GM23248 (cell line): ENCODE measurements at places on chromosomes 5 and 9. TPM values are rescaled to one million over a fixed set of nuclear protein-coding genes. Genes with fewer than 3 reads are reported as not detected.

DNA sequence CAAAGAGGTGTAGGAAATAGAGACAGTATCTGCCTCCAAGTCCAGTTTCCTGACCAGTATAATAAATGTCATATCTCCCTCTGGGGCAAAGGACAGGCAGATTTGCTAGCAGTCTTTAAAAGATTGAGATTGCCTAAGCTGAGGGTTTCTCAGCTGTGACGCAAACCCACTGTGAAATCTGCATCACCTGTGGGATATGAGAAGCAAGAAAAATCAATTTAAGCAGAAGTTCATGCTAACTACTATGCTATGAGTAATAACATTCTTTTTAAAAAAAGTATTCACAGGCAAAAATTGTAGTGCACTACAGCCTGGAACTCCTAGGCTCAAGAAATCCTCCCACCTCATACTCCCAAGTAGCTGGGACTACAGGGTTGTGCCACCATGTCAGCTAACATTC, 168.1 kb upstream of the POC5 start:
- H3K36me3 ChIP-seq: no peaks in the 10 kb centered on the region
- no peaks in the 10 kb centered on the region for H3K4me1 ChIP-seq
- H3K4me3 ChIP-seq: no peak overlapping the region
- no peaks in the 10 kb centered on the region for H3K27me3 ChIP-seq
- H3K27ac ChIP-seq: no peak overlapping the region

- DNase-seq: peak; percentile 2
- no peaks in the 10 kb centered on the region; the same call in 1 of the 2 replicates for H3K36me3 ChIP-seq
- H3K27ac ChIP-seq: no peak overlapping the region
- peak overlapping the region; percentile 55 for H3K4me3 ChIP-seq
- H3K27me3 ChIP-seq: peaks cover 12% of the 10 kb centered on the region; the same call in 1 of the 2 replicates
Observed at GRCh38 chr5:60210810-60211209, 317.3 kb upstream of the PDE4D start.

Gene LCN12
- not detected in 2 replicates for total RNA-seq

GRCh38 chr9:84493284-84493947, 152.9 kb upstream of the SLC28A3 start:
- no peaks in the 10 kb centered on the region for H3K4me1 ChIP-seq
- H3K4me3 ChIP-seq: no peak overlapping the region
- no peaks in the 10 kb centered on the region for H3K27me3 ChIP-seq
- H3K27ac ChIP-seq: no peak overlapping the region

- H3K4me3 ChIP-seq: no peak overlapping the region
- no peaks in the 10 kb centered on the region for H3K36me3 ChIP-seq
- no peaks in the 10 kb centered on the region for H3K27me3 ChIP-seq
- DNase-seq: no peak
Observed at GRCh38 chr9:35203528-35203927, 41.7 kb downstream of the UNC13B start.

Gene TLR4
- 11.9 and 13.8 TPM in 2 replicates for total RNA-seq

Gene PCDHAC1
- total RNA-seq: 0.38 TPM in 1 of 2 replicates, not detected in the other

DNA sequence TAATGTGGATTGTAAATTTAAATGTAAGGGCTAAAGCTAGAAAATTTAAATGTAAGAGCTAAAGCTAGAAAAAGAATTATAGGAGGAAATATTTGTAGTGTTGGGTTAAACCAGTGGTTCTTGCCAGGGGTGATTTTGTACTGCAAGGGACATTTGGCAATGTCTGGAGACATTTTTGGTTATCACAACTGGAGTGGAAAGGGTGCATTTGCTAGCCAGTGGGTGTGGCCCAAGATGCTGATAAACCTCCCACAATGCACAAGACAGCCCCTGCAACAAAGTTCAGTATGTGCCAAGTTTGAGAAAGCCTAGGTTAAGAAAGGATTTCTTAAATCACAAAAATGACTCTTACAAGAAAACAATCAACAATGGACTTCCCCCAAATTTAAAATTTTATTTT, 31.6 kb upstream of the ELL2 start:
- no peak overlapping the region for H3K4me3 ChIP-seq
- H3K27me3 ChIP-seq: no peaks in the 10 kb centered on the region
- DNase-seq: no peak
- H3K36me3 ChIP-seq: no peaks in the 10 kb centered on the region
- no peaks in the 10 kb centered on the region for H3K4me1 ChIP-seq

DNA sequence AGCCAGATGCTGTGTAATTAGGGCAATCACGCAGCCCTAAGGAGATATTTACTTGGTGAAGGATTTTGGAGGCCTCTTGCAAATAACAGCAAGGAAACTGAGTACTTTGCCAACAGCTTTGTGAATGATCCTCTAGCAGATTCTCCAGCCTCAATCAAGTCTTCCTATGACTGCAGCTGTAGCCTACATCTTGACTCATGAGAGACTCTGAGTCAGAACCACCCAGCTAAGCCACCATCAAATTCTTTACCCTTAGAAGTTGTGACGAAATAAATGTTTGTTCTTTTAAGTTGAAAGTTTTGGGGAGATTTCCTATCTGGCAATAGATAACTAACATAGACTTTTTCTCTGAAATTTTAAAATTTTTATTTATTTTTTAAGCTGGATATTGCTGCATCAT, 237.6 kb upstream of the CCNH start:
- H3K4me3 ChIP-seq: no peak overlapping the region
- no peak overlapping the region for H3K27ac ChIP-seq
- no peaks in the 10 kb centered on the region for H3K27me3 ChIP-seq
- no peaks in the 10 kb centered on the region for H3K36me3 ChIP-seq
